ENCODE measurements at places on chromosomes 11 and 22. TPM values are rescaled to one million over a fixed set of nuclear protein-coding genes. Genes with fewer than 3 reads are reported as not detected.

Gene IL18
- 20.0 TPM for total RNA-seq

Gene OR51E2
- total RNA-seq = 7.4 TPM

Gene C11orf42
- not detected for total RNA-seq

Gene AP2A2
- 100 TPM for total RNA-seq

Gene TP53AIP1
- 0.49 TPM for total RNA-seq

Gene CATSPERZ
- not detected for total RNA-seq

Gene RBX1
- 51.7 TPM for total RNA-seq

Gene MIF
- total RNA-seq = 528 TPM

Gene HBB
- 144 TPM for total RNA-seq

Gene OR2D2
- total RNA-seq = 1.0 TPM

DNA sequence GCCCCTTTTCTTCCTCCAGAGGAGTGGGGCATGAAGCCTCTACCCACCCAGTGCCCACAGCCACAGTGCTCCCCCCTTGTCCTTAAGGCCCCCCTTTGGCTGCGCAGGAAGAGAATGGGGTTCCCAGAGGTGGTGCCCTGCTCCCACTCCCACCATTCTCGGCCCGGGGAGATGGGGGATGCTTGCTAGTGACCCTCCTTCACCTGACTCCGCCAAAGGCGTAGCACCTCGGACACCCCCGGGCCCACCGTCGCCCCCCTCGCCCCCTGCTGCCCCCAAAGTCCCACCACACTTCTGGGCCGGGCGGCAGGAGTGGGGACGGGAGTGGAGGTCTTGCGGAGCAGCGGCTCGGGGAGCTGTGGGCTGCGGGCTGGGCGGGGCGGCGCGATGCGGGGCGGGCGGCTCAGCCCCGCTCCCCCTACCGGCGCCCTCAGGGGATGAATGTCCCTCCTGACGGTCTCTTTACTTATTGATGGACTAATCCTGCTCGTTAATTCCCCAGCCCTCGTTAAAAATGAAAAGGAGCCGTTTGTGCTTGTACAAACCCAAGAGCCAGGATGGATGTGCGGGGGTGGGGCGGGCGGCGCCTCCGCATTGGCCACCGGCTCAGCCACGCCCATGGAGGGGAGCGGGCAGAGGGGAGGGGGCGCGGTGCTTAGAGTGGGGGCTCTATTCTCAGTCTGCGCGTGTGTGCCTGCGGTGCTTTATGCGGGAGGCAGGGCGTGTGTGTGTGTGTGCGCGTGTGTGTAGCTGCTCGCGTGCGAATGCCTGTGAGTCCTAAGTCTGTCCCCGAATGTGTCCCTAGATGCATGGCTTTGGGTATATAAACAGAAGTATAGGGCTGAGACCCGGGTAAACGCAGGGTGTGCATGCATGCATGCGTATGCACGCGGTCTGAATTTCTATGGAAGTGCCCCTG lies 25.6 kb downstream of the SYT7 start:
- DNase-seq = no peak

GRCh38 chr11:83112886-83113285 lies 41.2 kb upstream of the RAB30 start:
- no peak for DNase-seq

GRCh38 chr11:20080032-20080685 lies 80.1 kb downstream of the DBX1 start:
- DNase-seq = no peak

DNA sequence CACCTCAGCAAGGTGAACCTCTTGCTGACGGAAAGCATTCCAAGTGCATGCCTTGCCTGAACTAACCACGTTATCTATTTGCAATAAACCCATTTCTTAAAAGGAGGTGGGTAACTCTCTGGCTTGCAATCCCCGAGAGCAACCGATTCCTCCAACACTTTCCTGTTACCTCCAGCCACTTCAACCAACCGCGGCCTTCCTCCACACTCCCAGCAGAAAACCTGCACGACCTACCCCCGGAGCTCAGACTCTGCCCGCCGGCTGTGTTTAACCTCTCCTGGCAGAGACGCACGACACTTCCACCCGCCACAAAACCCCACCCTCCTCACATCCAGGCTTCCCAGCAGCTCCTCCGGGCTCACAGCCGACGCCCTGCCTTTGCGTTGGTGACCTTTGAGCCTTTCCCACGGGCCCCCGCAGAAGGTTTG lies 708 bp downstream of the SCO2 start:
- DNase-seq = no peak

DNA sequence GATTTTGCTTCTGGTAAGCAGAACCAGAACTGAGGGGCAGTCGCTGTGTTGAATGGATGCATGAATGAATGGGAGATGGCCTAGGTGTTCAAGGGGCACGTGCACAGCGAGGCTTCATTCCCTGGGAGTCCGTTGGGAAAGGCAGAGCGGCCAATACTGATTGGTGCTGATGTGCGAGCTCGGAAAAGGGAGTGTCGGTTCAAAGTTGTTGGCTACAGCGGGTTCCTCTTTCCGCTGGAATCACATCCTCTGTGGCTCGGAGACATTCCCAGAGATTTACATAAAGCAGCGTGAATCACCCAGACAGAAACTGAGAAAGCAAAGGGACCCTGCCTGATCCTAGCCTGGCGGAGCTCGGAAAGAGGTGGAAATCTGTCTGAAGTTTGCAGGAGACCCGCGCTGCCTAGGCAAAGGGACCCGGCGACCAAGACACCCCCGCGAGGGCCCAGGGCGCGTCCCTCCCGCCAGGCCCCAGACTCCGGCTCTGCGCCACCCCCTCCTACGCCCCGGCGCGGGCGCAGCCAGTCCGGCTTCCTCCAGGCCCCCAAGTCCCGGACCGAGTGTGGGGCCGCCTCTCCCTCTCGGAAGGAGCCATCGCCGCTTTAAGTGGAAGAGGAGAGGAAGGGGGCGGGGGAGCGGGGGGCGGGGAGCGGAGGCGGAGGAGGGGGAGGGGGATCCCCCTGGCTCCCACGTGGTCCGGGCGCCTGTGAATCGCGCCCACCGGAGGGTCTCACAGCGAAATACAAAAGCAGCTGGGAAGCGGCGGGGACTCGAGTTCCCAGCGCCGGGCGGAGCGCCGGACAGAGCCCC lies at the start of gene FJX1:
TSS of gene FJX1 (plus strand) at position 774 of the 810 bp plus-strand sequence. CDS start 177 bp downstream, outside the sequence.
- no peak for DNase-seq

DNA sequence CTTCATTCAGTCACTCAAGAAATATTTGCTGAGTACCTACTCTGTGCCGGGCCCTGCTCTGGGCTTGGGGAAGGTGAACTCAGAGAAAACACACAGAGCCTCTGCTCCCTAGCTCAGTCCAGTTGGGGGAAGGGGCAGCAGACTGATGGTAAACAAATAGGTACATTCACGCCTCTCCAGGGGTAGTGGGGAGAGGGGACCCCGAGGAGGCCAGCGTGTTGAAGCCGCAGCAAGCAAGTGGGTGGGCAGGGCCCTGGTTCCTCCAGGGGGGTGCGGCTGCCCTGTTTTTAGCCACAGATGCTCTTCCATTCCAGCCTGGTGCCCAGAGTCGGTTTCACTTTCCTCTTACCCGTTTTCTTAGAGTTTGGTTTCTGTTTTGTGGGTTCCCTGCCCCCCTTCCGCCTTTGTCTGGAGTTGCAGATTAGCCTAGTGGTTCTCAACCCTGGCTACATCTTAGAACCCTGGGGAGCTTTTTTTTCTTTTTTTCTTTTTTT lies 8.7 kb downstream of the DRAP1 start:
- no peak for DNase-seq

- no peak for DNase-seq
Observed at GRCh38 chr22:22343581-22344296, 99.2 kb downstream of the VPREB1 start.

GRCh38 chr22:23280356-23281052 lies 100.2 kb downstream of the BCR start:
- no peak for DNase-seq

DNA sequence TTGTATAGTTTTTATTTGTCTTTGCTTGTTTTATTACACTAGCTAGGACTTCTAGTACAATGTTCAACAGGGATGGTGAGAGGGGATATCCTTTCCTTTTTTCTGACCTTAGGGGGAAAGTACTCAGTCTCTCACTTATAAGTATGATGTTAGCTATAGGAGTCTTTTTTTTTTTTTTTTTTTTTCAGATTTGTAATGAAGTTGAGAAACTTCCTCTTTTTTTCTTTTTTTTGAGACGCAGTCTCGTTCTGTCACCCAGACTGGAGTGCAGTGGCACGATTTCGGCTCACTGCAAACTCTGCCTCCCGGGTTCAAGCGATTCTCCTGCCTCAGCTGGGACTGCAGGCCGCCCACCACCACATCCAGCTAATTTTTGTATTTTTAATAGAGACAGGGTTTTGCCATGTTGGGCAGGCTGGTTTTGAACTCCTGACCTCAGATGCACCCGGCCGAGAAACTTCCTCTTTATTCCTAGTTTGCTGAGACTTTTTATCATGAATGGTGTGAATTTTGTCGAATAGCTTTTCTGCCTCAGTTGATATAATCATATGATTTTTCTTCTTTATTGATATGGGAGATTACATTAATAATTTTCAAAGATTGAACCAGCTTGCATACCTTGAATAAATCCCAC lies 10.9 kb downstream of the TRIM22 start:
- no peak for DNase-seq

DNA sequence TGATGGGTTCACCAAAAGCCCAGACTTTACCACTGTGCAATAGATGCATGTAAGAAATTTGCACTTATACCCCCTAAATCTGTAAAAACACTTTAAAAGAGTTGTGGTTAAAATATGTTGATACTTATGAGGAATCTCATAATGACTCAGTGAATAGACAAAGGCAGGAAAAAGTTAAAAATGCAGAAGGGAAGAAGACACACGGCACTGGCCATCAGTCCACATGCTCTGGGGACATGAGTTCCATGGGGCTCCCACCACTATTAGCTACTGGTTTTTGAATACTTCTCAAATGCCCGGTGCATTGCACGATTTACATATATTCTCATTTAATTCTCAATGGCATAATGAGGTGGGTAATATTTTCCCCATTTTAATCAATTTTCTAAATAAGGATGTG lies 59.3 kb upstream of the BLID start:
- no peak for DNase-seq

GRCh38 chr11:78767027-78767932 lies 192.6 kb upstream of the NARS2 start:
- no peak for DNase-seq

DNA sequence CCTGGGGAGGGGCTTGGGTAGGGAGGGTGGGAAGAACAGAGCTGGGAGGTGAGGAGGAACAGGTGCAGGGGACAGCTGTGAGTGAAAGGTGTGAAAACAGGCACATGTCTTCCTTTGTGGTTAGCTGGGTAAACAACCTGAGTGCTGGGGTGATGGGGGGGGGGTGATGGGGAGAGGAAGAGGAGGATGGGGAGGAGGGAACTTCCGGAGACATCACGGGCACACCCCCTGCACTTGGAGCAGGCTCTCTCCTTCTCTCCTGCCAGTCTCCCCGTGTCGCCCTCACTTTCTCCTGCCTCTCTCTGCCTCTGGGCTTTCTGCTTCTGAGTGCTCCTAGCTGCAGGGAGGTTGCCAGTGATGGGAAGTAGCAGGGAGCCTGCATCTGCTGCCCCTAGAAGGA lies 8.8 kb downstream of the CXCR5 start:
- no peak for DNase-seq

DNA sequence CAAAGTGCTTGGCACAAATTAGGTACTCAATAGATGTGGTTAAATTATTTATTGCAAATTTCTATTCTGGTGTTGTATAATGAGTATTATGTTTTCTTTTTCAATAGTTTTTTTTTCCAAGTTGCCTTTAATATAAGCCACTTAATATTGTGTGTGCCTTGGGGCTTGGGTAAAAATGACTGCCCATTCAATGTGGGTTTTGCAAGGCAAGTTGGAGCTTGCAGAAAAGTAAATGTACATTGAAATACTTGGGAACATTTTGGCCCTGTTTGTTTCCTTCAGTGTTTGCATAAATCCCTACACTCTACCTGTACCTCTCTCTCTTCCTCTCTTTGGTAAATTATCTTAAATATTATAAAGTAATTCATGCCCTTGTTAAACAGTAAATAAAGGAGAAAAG lies 2.1 kb upstream of the CCDC81 start:
- DNase-seq = no peak

DNA sequence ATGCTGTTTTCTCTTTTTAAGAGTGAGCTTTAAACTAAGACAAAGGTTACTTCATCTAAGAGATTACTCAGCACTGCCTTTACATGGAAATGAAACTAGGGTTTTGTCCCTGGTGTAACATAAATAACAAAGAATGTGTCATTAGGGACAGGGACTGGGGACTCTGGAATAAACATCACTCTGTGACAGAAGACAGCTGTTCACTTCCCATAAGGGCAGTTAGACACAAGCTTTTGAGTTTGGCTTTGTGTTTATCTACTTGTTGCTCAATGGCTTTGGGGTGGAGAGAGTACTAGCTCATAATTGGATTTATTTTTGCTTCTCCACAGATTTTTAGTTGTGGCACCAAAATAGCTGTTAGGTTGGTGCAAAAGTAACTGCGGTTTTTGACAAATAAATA lies 154.5 kb downstream of the OR4C45 start:
- DNase-seq = no peak

- DNase-seq = no peak
Observed at GRCh38 chr11:27860811-27861210, 160.6 kb upstream of the BDNF start.

- DNase-seq = no peak
Observed at GRCh38 chr11:71330349-71330748, 78.0 kb upstream of the SHANK2 start.

DNA sequence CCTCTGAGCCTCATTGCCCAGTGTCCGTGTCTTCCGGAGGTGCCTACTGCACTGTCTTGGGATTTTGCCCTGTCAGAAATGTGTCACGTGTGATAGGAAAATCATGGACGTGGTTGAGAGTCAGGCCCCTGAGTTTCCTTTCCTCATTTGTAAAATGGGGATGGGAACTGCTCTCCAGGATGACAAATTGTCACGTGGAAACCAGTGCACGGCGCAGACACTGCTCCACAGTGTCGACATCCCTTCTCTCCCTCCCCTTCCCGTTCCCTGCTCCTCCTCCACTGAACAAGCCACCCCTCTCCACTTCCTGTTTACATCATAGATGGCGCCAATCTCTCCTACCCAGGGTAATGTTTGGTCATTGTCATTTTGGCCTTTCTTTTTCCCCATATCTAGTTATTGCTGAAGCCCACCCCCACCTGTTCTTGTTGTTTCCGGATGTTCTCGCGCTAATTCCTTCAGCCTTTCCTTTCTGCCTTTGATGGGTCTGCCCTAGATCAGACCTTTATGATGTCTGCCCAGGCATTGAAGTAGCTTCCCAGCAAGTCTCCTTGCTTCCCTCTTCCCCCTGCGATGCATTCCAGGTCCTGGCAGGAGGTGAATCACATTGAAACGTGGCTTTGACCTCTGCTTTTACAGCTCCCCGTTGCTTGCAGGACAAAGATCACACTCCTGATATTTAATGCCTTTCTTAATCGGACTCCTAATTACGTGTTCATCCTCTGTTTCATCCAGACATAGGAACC lies 91.8 kb downstream of the TBC1D22A start:
- no peak for DNase-seq

DNA sequence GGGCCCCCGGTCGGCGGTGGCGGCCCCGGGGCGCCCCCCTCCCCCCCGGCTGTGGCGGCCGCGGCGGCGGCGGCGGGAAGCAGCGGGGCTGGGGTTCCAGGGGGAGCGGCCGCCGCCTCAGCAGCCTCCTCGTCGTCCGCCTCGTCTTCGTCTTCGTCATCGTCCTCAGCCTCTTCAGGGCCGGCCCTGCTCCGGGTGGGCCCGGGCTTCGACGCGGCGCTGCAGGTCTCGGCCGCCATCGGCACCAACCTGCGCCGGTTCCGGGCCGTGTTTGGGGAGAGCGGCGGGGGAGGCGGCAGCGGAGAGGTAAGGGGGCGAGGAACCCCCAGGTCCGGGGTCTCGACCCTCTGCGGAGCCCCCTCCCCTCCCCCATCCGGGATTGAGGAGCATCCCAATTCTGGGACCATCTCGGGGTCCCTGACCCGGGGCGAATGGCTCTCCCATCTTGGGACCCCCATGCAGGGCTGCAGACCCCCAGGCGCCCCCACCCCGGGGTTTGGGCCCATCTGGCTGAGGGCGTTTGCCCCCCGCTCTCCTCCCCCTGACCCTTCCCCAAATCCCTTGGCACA lies 431 bp downstream of the KMT2A start:
- DNase-seq = peak; percentile 65
